ENCODE measurements at places on chromosomes 2 and 18.

DNA sequence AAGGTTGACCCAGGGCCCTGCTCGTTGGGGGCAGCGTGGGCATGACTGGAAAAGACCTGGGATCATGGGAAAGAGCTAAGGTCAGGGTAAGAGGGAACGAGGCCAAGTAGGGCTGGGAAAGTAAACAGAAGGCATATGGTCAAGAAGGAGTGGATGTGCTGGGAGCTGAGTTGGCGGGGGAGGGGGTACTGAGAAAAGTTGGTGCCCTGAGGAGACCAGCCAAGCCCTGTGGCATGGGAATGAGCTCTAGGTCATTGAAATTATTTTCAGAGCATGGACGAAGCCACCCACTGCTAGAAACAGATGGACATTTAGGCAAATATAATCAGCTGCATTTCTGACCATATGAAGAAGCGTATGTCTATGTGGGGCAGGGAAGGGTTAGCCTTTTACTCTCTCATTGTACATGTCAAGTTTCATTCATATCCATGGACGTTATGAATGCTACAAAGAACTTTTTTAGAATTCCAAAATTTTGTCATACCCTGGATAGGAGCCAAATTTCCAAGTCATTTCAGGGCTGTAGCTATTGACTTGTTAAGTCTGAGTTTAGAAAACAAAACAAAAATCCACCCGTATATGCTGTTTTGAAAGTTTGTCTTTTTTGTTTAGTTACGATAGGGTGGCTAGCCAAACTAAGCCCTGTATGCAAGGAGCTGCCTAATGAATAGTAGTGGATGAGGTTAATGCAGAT lies 19.1 kb downstream of the MAPRE2 start:
- peak; percentile 44 for DNase-seq

GRCh38 chr2:238113611-238114010 lies 13.5 kb downstream of the ESPNL start:
- no peak for DNase-seq

GRCh38 chr2:69200107-69200520 lies 186.9 kb downstream of the GFPT1 start:
- no peak for DNase-seq

DNA sequence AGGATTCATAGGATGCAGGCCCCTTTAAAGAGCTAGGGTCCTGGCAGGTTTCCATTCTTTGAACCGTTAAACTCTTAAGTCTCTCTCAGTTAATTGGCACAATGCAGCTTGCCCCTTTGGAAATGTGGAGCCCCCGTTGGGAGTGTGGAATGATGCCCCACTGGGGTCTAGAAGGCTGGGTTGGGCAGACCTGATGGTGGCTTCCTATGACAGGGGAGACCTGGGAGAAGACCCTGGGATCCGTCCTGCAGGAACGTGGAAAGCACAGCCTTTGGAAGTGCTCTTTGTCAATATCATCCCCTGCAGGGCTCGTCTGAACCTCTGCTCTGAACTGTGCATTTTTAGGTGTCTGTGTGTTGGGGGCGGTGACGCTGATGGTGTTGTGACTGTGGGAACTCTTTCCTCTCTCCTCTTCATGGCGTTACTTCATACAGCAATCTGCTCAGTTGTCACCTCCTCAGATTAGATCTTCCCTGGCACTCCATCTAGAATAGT lies 190.6 kb downstream of the MYCN start:
- peak; percentile 10 for DNase-seq

GRCh38 chr2:20065885-20066602 lies 14.6 kb upstream of the LAPTM4A start:
- DNase-seq: peak; percentile 76

DNA sequence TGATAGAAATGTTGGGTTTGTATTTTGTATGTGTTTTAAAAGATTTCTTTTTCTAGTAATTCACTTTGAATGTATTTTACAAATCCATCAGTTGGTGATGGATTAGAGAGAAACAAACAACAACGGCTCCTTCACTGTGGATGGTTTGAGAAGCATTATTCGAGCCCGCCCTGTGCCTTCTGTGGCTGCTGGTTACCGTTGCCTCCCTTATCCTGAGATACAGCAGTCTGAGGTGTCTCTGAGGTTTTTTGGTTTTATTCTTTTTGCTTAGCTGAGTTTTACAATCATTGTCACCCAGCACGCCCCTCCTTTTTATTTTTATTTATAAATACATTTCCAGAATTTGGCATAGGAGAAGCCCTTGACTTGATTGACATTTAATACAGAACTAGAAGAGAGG lies 168.3 kb downstream of the BABAM2 start:
- DNase-seq: no peak

DNA sequence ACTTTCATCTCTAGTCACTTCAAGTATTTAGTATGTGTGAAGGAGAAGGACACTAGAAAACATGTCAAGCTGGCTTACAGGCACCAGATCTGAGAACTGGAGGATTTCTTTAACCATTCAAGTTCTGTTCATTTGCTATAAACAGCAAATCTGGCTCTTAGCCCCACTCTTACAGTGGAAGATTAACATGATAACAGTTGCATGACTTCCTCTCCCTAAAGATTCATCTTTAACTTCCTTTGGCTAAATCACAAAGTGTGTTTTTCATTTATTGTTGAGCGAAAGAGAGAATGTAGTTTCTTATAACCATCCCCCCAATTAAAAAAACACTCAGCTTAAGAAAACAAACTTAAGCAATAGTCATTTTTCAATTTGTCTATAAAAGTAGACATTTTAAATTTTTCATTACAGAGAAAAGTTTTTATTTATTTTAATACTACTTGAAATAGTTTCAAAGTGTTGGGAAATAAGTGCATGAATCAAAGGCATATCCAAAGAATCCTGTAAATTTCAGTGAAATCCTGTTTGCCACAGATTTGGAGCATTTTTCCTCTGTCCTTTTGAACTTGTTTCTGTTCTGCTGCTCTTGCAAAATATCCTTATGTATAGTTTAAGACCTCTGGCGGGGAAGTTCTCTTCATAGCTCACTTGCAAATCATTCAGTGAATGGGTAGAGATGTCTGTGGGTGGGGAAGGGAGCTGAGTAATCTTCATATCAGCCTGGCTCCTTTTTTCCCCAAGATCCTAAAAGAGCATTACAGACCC lies 241.0 kb upstream of the RBBP8 start:
- no peak for DNase-seq

Measured in colonic mucosa (tissue), 4 donors.